NCI-H226 (cell line): ENCODE measurements at places on chromosomes 13 and 19.

DNA sequence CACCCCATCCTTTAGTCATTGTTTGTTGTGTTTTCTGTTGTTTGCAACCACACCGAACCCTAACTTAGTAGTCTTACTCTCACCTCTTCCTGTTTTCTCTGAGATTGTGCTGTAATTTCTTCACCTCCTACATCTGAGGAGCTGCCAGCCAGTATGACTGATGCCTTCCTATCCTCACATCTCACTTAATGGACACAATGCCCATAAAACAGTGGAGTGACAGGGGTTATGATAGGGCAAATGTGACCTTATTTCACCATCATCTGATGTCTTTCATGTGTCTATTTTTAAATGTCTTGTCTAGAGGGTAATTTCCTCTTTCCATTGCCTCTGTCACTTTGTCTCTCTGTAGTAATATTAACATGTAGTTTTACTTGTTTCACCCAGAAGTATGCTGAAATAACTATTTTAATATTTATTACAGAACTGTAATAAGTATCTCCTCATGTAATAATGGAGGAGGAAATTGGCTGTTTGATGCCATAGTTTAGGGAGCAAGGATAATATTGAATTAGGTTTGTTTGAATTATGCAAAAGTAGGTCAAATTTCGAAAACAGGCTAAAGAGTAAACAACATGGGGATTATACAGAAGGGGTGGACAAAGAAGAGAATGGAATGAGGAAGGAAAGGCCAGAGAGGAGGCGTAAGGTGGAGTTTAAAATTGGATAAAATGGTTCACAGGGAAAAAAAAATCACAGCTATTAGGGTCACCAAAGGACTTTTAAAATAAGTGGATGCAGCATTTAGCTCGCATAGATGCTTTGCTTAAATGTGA, 103.5 kb upstream of the SPRY2 start:
- DNase-seq = no peak

DNA sequence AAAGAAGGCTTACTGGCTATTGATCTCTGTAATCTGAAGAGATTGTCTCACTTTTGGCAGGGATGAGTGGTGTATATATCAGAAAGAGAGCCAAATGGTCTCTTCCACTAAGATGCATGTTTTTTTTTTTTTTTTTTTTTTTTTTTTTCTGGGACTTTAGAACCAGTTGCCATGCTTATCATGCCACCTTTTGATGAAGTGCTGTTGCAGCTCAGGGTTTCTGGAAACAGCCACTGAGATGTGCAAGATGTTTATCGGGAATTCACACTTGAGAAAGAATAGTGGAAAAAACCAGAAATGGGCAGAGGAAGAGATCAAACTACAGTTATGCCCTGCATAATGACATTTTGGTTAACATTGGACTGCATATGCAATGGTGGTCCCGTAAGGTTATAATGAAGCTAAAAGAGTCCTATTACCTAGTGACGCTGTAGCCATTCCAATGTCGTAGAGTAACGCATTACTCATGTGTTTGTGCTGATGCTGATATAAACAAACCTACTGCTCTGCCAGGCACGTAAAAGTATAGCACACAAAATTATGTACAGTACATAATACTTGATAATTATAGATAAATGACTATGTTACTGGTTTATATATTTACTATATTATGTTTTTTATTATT, 121.0 kb downstream of the KLF5 start:
- DNase-seq = no peak

GRCh38 chr13:72963762-72964161, 95.0 kb upstream of the KLF5 start:
- DNase-seq = no peak

DNA sequence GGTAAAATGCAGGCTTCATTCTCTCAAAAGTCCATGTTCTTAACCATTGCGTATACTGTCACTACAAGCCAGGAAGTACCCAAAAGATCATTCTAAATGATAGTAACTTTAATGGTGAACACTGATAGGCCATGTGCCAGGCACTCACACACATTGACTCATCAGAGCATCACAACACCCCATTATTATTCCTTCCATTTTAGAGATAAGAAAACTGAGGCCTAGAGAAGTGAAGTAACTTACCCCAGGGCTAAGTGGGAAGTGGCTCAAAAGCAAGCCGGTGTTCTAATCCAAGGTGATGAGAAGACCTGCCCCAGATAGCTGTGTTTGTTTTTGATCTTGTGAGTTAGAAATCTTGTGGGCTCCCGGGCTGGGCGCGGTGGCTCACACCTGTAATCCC, 1.4 kb upstream of the PHLDB3 start:
- DNase-seq = no peak

- no peak for DNase-seq
Measured at GRCh38 chr19:31946491-31946890, 398.9 kb upstream of the ZNF507 start.

DNA sequence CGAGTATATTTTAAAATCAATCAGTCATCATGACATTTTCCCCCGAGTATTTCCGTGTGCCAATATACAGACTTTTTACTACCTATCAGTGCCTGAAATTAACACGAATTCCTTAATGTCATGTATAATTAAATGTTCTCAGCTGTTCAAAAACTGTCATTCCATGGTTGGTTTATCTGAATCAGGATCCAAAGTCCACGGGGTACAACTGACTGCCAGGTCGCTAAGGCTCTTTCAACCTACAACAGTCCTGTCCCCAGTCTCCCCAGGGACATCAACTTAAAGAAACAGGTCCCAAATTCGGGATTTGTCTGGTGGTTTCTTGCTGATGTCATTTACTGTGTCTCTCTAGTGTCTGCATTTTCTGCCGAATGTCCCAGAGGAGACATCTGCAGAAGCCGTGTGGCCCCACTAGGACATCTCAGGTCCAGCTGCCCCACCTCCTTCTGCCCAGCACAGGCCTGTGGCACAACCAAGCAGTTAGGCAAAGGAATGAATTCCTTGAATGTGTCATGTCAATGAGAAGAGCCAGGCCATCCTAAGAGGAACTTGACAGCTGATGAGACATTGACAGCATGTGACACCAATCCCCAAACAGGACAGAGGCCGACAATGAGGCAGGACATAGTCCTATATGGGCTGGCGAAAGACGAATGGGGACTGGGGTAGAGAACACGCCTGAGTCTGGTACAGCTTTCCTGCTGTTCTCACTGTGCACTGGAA, 109.5 kb downstream of the STK24 start:
- no peak for DNase-seq

DNA sequence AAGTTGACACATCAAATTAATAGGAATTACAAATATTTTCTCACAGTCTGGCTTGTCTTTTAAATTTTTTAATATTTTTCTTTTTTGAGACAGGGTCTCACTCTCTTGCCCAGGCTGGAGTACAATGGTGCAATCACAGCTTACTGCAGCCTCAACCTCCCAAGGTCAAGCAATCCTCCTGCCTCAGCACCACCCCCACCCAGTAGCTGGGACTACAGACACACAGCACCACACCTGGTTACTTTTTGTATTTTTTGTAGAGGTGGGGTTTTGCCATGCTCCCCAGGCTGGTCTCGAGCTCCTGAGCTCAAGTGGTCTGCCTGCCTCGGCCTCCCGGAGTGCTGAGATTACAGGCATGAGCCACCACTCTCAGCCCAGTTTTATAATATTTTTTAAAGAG, 72.0 kb downstream of the SPATA13 start:
- DNase-seq = no peak

DNA sequence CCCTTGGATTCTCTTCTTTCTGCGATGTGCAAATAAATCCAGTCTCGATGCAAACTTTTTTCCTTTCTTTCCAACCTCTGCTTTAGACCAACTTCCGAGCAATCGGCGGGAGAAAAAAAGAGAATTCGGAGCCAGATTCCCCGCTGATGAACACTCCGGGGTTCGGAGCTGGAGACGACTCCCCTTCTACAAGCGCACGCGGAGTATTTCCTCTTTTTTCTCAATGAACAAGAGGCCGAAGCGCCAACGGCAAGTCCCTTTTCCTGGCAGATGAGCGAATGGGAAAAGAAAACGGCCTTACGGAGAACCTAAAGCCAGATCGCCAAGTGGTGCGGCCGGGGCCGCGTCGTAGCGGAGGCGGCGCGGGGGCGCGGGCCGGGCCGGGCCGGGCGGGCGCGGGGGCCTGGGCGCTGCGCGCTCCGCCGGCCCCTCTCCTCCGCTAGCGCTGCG, 250 bp downstream of the SPRY2 start:
- DNase-seq = no peak

DNA sequence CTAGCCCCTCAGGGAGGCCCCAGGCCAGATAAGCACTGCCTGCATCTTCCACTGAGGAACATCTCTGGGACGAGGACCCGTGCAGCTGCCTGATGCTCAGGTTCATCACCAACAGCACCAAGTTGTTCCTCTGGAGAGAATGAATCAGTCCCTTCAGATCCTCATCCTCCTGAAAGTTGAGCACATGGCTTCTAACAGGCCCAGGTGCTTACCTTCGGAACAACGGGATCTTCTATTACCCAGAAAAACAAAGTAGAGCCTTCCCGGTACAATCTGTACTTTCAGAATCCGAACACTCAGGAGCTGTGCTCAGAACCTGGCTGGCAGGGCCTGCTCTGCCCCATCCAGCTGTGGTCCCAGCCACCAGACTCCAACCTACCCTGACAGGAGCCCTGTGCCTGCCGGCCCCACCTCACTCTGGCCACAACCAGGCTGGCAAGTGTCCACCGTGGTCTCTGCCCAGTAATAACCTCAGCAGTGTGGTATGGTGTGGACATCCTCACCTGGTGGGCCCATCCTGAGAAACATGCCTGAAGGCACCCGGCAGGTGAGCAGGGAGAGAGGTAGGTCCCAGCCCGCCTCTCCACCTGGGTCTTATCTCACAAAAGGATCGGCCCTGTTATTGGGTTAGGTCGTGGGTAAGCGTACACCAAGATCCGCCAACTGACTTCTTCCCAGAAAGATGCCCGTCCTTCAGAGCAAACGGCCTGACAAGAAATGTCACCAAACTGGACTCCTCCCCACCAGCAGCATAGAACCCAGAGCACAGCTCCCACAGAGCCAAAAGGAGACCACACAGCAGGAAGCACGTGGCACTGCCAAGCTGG, 34.1 kb downstream of the ELL start:
- DNase-seq = no peak
